Pulmonary artery endothelial cell (primary cell): ENCODE measurements at places on chromosomes 13 and 19.

DNA sequence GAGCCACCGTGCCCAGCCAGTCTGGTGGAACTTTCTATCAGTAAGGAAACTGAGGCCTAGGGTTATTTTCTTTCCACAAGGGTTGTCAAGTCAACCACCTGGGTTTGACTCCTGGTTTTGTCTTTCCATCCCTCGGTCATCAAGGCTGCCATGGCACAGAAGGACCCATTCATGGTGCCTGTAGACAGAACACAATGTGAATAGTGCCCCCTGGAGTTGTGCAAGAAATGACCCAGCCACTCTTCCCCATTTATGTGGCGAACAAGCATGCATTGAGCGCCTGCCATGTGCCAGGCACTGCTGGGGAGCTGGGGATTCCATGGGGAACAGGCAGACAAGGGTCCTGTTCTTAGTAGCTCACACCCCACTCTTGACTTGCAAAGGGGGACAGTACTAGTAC, 4.1 kb downstream of the SMARCA4 start:
- no peak for DNase-seq

DNA sequence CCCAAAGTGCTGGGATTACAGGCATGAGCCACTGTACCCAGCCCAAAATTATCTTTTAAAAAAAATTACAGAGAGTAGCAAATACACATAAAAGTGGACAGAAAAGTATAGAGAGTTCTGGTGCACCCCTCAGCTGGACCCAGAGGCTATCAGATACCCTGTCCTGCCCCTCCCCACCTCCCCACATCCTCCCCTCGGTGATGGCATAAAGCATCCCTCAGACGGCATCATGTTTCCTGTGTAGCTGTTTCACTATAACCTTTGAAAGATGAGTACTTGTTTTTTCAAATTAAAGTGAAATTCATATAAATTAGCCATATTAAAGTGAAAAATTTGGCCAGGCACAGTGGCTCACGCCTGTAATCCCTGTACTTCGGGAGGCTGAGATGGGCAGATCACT, 20.1 kb downstream of the SLC27A1 start:
- no peak for DNase-seq

DNA sequence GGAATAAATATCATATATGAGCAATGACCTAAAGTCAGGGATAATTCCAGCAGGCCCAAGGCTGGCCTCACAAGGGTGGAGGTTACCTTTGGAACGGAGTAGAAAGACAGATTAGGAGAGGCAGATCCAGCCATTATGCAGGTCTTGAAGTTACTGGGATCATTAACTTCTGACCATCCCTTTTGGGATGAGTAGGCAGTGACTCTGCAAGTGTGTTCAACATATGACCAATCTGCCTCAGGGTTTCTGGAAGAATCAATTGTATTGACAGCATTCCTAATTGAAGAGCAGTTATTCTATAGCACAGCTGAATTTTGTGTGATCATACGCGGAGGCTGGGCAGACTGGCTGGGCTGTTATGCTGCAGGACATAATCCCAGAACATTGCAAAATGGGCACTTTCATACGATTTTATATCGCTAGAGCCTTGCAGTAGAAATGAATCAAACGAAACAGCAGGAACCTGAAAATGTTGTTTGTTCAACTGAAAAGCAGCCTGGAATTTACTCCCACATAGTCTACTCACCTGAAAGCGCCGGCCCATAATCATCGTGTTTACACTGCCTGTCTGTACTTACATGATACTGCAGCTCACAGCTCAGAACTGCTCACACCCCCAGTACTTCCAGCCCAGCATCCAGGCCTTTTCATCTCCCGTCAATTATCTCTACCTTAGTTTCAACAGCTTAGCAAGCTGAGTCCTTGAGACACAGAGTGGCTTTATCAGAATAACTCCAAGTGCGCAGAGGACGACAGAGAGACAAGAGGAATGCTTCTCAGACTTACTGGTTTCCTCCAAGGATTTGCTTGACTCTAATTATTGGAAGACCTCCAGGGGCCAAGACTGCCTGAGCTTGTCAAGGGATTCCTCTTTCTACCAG, 556.1 kb downstream of the EFNB2 start:
- no peak for DNase-seq

GRCh38 chr13:33787051-33787591, 30.8 kb upstream of the RFC3 start:
- DNase-seq, result no peak

GRCh38 chr19:31578326-31578725, 229.1 kb upstream of the TSHZ3 start:
- no peak for DNase-seq

GRCh38 chr13:98658131-98658530, 81.2 kb upstream of the STK24 start:
- no peak for DNase-seq

DNA sequence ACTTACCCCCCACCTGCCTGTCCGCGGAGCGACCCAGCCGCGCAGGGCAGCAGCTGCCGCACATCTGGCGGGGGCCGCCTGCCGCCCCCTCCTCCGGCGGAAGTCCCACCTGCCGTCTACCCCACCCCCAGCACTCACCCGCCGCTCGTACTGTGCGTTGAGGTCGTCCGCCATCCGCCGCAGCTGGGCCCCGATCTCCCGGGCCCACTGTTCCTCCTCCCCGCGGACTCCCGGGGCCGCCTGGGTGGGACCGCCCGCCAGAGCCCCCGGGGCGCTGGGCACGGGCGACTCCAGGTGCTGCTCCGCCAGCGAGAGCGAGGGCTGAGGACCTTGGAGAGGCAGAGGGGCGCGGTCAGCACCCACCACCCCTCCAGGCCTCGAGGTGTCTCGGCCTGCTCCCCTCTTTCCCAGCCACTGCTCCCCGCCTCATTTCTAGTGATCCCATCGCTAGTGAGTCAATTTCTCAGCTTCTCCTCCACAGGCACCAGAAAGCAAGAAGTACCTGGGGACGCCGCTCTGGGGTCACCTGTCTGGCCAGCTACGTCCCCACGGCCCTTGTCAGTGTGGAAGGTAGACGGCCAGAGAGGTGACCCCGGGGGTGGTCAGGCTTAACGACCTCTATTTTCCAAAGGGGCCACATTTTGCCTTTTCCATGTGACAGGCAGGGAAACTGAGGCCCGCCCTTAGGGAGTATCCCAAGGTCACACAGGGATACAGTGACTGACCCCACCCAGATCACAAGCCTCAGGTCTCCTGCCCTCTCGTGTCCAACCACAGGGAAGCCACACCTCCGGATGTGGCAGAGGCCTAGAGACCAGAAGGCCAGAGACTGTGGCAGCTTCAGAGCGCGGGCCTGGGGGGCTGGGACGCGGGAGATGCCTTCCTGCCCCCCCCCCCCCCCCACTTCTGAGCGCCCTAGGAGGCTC, 4.3 kb downstream of the BBC3 start:
- no peak for DNase-seq

DNA sequence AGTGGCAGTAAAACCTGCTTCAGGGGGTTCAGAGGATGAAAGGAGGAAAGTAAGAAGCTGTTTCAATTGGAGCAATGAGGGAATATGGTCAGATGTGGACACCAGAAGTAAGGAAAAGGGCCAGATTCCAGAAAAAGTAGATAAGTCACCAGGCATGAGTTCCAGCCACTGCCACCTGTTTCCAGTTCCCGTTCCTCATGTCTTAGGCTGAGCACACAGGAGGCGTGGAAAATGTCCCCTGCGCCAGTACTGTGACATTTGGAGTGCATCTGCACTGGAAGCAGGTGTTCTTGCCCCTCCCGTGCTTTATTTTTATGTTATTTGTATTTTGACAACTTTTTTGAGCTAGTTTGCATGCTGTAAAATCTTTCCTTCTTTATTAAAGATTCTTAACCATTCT, 25.3 kb downstream of the LMO7 start:
- DNase-seq, result no peak
